ENCODE measurements at places on chromosomes 6 and 20.

DNA sequence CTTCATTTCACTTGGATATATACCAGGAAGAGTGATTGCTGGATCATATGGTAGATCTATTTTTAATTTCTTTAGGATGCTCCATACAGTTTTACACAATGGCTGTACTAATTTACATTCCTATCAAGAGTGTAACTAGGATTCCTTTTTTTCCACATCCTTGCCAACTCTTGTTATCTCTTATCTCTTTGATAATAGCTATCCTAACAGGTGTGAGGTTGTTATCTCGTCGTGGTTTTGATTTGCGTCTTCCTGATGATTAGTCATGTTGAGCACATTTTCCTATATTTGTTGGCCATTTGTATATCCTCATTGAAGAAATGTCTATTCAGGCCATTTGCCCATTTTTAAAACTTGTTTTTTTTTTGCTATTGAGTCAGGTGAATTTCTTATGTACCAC is 552.4 kb downstream of the RFPL4B start:
- DNase-seq, result no peak

DNA sequence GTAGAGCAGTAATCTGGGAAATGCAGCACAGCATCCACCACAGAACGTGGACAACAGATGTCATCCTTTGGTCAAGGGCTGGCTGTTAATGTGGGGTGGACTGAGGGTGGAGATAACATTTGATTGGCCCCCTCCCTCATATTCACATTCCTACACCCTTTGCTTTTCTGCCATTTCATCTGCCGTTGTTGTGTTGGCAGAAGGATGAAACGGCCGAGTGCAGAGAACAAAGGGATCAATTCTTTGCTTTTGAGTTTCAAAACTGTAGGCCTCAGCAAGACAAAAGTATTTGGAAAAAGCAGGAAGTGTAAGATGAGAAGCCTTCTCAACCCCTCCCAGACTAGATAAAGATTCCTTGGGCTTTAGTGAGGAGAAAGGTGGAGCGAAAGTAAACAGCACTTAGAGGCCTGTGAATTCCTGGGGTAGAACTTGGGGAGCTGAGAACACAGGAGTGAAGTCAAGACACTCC is 74.2 kb upstream of the PHIP start:
- DNase-seq, result no peak

DNA sequence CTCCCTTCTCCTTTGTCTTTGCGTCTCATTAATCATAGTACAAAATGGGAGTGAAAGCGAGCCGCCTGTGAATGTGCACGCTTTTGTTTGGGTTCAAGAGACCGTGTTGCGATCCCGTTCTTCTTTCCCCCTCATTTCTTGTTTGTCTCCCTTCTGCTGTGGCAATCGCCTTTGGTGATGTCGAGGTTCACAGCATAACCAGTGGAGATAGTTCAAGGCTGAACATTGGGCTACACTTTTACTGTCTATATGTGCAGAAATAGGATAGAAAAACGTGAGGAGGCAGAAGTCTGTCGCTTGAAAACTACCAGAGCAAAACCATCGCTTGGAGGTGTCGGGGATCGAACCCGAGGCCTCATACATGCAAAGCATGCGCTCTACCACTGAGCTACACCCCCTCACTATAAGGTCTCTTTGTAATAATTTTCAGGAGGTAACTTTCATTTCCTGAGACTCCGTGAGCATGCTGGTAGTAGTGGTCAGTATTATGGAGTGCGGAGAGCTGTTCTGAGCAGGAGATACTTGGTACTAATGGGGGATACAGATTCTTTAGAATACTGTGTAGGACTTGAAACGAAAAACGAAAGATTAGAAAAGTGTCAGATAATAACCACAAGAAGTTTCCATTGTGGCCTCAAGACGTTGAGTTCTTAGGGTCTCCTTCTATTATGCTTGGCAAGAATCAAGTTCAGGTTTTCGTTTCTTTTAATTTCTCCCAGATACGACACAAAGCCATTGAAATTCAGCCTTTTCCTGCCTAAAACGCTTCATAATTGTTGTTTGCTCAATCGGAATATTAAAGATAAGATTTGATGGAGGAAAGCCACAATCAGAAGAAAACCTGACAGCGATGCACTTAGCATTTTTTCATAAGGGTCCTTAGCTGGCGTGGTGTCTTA is 106.6 kb downstream of the TRIM27 start:
- no peak for DNase-seq

- no peak for DNase-seq
Measured at GRCh38 chr6:45655745-45656476, 278.2 kb upstream of the SUPT3H start.

DNA sequence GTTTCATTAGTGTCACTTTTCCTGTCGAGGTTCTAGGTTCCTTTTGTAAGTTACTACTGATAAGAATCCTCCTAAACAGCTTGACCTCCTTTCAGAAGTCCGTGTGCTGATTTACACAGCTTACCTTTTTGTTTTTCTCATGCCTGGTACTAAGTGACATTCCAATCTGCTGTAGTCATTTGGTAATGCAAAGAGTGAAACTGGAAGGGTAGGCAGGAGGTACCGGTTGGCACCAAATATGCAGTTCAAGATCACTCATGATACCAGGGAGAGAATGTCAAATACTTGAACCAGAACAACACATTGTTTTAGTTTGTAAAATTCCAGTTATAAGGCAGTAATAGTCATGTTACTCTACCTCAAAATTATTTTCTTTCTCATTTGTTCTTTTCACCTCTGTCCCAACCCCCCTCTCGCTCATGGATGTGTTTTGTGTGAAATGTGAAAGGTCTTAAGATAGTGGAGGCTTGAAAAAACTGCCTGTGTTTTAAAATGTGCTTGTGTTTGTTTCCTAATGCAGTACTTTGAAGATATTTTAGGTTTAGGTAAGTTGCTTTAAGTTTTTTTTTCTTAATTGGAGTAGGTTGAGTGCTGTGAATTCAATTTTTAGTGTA is 23.2 kb downstream of the AFDN start:
- DNase-seq, result no peak

All from HuH-7 (cell line).